ENCODE measurements at places on chromosomes 16 and 17.

DNA sequence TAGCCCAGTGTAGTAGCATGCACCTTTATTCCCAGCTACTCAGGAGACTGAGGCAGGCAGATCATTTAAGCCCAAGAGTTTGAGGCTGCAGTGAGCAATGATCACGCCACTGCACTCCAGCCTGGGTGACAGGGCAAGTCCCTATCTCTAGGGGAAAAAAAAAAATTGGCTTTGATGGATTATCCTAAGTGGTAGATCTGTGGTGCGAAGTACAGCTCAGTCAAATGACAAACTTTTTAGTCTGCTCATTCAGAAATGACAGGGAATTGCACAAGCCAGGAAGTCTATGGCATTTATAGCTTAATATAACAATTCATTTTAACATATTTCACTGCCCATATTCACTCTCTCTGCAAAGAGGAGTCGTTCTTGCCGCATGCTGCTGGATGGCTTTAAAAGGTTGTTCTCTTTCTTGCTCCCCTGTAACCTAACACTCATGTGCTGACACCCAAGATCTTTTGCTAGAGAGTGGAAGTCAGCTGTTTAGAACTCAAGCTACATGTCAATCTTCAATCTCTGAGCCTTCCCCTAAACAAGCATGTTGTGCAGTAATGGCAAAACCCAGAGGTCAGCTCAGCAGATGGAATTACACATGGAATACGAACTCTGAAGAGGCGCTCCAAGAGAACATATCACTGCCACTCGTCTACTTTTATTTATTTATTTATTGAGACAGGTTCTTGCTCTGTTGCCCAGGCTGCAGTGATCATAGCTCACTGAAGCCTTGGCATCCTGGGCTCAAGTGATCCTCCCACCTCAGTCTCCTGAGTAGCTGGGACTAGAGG, 32.8 kb downstream of the RNF157 start:
- DNase-seq: no peak

DNA sequence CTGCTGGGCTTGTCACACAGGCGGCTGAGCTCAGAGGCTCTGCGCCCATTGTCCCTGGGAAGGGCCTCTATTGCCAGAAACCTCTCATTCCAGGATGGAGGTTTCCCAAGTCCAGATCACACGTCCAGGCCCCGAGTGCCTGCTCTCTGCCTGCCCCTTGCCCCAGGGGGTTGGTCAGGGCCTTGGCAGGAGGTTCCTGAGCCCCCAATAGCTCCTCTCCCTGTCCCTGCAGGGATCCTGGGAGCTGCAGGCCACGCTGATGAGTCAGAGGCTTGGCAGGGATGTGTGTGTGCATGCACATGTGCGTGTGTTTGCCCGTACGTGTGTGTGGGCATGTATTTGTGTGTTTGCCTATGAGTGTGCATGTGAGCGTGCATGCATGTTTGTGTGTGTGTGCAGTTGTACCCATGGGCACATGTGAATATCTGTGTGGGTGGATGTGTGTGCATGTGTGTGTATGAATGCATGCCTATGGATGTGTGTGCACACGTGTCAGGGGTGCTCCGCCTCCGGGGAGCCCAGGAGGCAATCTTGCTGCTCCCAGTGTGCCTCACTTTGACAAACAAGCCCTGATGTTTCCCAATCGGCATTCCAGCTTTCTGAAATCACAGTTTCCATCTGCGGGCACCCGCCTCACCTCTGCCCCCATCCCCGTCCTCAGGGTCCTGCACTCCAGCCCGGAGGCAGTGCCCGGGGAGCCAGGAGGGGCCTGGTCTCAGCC, 98.4 kb upstream of the GSE1 start:
- DNase-seq: no peak

DNA sequence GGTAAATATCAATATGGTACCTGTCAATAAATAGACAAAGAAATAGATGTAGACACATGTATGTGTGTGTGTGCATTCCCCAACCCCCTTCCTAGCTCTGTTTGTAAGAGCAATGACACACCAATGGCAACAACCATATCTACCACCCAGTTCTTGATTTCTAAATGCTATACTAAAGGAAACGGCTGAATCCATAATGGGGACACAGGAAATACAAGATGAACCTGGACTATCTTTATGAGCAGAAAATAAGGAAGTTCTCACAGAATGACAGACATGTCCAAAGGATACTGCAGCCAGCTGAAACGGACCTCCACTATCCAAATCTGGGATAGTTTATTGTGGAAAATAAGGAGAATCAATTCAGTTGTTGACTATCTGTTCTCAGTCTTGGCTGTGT, 75.3 kb downstream of the MYO1D start:
- no peak for DNase-seq

DNA sequence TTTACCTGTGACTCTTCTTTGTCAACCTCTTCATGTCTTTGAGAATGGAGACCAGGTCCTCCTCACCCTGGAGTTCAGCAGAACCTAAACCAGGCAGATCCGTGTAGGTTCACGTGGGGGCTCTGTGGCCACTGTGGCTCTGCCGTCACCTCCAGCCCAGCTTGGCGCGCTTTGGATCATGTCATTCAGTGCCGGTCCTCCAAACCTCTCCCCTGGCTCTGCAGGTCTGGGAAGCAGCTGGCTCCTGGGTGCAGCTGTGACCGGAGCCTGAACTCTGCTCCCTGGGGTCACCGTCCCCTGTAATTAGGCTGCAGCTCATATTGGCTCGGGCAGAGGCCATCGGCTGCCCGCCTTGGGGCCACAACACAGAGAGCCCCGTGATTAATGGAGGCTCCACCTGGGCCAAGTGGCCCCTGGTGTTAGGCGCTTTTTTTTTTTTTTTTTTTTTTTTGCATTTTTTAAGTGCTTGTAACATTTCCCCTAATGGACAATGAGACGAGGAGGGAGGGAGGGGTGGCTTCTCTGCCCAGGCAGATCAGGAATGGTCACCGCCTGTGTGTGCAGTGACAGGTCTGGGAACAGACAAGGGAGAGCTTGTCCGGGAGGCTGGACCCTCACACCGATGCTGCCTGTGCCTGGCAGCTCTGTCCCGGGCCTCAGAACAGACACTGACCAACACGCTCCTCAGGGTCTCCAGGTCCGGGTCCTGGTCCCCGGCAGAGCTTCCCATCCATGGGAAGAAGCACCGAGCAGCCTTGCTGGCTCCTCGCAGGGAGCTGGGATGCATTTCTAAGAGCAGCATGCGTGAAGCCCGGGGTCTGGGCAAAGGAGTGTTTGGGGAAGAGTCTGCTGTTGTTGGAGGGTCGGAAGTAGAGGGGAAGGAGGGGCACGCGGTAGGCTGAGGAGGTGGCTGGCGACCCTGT, 247.9 kb downstream of the SEC14L1 start:
- DNase-seq: no peak

- no peak for DNase-seq
Measured at GRCh38 chr17:19381361-19381740, 3.1 kb downstream of the MAPK7 start.

GRCh38 chr16:75394941-75395340, 38.4 kb downstream of the CFDP1 start:
- no peak for DNase-seq

- DNase-seq: no peak
Measured at GRCh38 chr16:60414613-60415012, 1621.6 kb downstream of the CDH8 start.

DNA sequence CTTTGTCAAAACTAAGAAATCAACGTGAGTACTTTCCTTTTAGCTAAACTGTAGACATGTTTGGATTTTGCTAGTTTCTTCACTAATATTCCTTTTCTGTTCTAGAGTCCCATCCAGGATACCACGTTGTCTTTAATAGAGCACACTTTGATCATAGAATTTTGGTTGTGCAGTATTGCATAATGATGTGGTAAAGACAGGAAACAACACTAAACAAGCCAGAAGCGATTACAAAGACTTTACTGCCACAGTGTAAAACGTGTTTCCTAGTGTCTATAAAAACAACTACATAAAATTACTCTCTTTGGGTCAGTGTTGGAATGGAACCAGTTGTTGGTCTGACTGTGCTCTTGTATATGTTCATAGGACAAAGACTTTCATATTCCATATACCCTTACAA, 19.3 kb downstream of the SHISA9 start:
- DNase-seq: no peak

- DNase-seq: no peak
Measured at GRCh38 chr17:3802461-3803307, 1.7 kb upstream of the ITGAE start.

All from activated T-cell treated with anti-CD3 and anti-CD28 coated beads, Interleukin-2, amount 50 U/mL, for 48 hours (primary cell).